Dermis blood vessel endothelial cell (primary cell): ENCODE measurements at places on chromosomes 7 and 10. TPM values are rescaled to one million over a fixed set of nuclear protein-coding genes. Genes with fewer than 3 reads are reported as not detected.

SLC39A12 gene
- under 0.01 TPM in 1 of 2 replicates, not detected in the other for total RNA-seq

BRAF gene
- 23.8 and 25.0 TPM in 2 replicates for total RNA-seq

HOXA3 gene
- 2.4 and 6.0 TPM in 2 replicates for total RNA-seq

MYOZ1 gene
- total RNA-seq: not detected in 2 replicates

ANKRD61 gene
- 0.14 TPM in 1 of 2 replicates, not detected in the other for total RNA-seq

HPSE2 gene
- 0.05 TPM in 1 of 2 replicates, not detected in the other for total RNA-seq

SPDYE6 gene
- not detected in 2 replicates for total RNA-seq

CYP3A4 gene
- not detected in 2 replicates for total RNA-seq

CUBN gene
- total RNA-seq: 6.1 and 27.5 TPM in 2 replicates

YKT6 gene
- total RNA-seq: 77.9 and 93.4 TPM in 2 replicates

IGFBP3 gene
- 4.8 and 18.0 TPM in 2 replicates for total RNA-seq
